ENCODE measurements at places on chromosomes 2 and 18. TPM values are rescaled to one million over a fixed set of nuclear protein-coding genes. Genes with fewer than 3 reads are reported as not detected.

- no peaks in the 10 kb centered on the region for H3K4me1 ChIP-seq
- DNase-seq = no peak
- H3K27ac ChIP-seq = no peak overlapping the region
- H3K27me3 ChIP-seq = no peaks in the 10 kb centered on the region
- H3K36me3 ChIP-seq = no peaks in the 10 kb centered on the region
Measured at GRCh38 chr18:26421503-26421902, 126.8 kb downstream of the KCTD1 start.

DNA sequence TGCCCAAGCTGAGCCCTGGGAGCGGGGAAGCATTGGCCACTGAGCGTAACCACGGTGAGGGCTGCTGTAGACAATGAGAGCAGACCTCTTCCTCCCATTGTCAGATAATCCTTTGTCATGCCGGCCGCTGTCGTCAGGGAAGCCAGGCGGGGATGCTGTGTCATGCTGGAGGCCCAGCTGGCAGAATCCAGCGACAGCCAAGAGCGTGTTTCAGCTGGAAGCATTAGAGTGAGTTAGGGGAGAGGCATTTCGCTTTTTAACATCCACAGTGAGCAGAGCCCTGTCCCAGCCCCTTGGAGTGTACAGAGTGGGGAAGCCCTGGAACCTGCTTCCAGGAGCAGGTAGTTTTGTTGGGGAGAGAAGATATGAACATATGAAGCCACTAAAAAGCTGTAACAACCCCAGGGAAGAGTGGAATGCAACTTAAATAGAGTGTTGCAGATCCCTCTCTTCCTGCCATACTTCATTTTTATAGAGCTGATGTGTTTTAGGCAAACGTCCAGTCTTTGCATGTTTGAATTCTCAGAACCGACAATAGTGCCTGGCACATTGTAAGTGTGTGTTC, 7.0 kb downstream of the CTIF start:
- H3K36me3 ChIP-seq = no peaks in the 10 kb centered on the region
- H3K4me3 ChIP-seq = no peak overlapping the region
- H3K4me1 ChIP-seq = peaks cover 16% of the 10 kb centered on the region

- peaks cover 6% of the 10 kb centered on the region for H3K4me1 ChIP-seq
- DNase-seq = no peak
- peaks cover 5% of the 10 kb centered on the region for H3K27me3 ChIP-seq
- no peaks in the 10 kb centered on the region for H3K36me3 ChIP-seq
- H3K4me3 ChIP-seq = no peak overlapping the region
- no peak overlapping the region for H3K27ac ChIP-seq
Measured at GRCh38 chr18:55506074-55506473, 81.9 kb downstream of the TCF4 start.

The L3MBTL4 gene
- 0.26 TPM for total RNA-seq

- DNase-seq = no peak
- no peak overlapping the region for H3K4me3 ChIP-seq
- no peaks in the 10 kb centered on the region for H3K36me3 ChIP-seq
- peaks cover 16% of the 10 kb centered on the region for H3K27me3 ChIP-seq
- no peak overlapping the region for H3K27ac ChIP-seq
Measured at GRCh38 chr2:64404743-64405142, 49.2 kb upstream of the LGALSL start.

The POTEI gene
- not detected for total RNA-seq

The BOK gene
- total RNA-seq = 0.17 TPM

GRCh38 chr2:20236496-20236895, 11.6 kb upstream of the SDC1 start:
- DNase-seq = no peak
- no peaks in the 10 kb centered on the region for H3K36me3 ChIP-seq
- no peaks in the 10 kb centered on the region for H3K4me1 ChIP-seq

DNA sequence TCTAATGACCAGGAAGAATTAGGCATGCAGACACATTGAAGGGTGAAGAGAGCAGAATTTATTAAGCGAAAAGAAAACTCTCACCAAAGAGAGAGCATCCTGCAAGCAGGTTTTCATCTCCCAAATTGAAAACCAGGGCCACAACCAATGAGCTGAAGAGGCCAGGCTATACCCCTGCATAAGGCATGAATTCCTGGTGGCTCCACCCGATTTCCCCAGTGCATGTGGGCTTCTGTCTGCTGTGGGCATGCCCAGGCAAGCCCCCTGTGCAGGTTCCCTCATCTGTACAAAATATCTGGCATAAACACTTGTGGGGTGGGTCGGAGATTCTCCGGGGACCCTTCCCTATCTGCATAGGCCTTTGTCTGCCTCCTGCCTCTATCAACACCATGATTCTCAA, 621.6 kb upstream of the LRRTM1 start:
- H3K4me1 ChIP-seq = no peaks in the 10 kb centered on the region
- no peak for DNase-seq

DNA sequence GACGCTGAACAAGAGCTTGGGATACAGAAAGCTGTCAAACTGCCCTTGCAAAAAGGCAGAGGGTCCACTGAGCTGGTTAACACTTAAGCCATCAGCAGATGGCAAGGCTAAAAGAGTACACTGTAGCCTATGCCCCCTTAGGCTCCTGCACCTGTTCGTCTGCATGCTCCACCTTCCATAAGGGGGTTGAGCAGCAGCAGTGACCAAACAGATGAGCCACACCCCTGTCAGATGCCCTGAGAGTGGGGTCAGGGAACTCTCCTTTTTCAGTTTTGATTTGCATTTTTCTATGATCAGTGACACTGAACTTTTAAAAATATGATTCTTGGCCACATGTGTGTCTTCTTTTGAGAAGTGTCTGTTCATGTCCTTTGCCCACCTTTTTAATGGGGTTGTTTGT, 402.5 kb upstream of the FAM98A start:
- DNase-seq = no peak
- no peak overlapping the region for H3K4me3 ChIP-seq
- no peaks in the 10 kb centered on the region for H3K4me1 ChIP-seq
- no peaks in the 10 kb centered on the region for H3K27me3 ChIP-seq

- no peak for DNase-seq
- H3K36me3 ChIP-seq = no peaks in the 10 kb centered on the region
- no peak overlapping the region for H3K27ac ChIP-seq
- H3K27me3 ChIP-seq = no peaks in the 10 kb centered on the region
- no peaks in the 10 kb centered on the region for H3K4me1 ChIP-seq
- H3K4me3 ChIP-seq = no peak overlapping the region
Measured at GRCh38 chr2:19176172-19176852, 182.1 kb downstream of the OSR1 start.

The ZNF407 gene
- total RNA-seq = 17.8 TPM

The TLX2 gene
- total RNA-seq = 0.54 TPM

- no peaks in the 10 kb centered on the region for H3K4me1 ChIP-seq
- H3K27me3 ChIP-seq = no peaks in the 10 kb centered on the region
- no peak overlapping the region for H3K4me3 ChIP-seq
- no peaks in the 10 kb centered on the region for H3K36me3 ChIP-seq
- no peak for DNase-seq
- H3K27ac ChIP-seq = no peak overlapping the region
Measured at GRCh38 chr2:58794103-58794502, 553.0 kb upstream of the FANCL start.

DNA sequence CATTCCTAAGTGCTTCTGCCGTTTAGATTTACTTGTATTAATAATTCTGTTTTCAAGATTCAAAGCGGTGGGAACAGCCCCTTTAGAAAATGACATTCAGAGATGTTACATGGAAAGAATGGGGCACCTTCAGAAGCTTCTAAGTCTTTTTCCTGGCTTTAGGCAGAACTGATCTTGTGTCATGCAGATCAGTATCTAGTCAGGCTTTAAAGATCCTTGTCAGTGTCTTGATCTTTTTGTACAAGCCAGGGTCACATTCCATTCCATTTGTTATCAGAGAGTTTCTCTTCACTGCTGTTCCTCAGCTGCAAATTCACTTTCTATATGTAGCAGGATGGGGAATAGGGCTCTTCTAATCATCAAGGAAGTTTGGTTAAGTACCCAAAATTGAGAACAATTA, 275.3 kb downstream of the DCC start:
- no peak for DNase-seq
- no peak overlapping the region for H3K4me3 ChIP-seq
- no peaks in the 10 kb centered on the region for H3K4me1 ChIP-seq
- no peak overlapping the region for H3K27ac ChIP-seq

DNA sequence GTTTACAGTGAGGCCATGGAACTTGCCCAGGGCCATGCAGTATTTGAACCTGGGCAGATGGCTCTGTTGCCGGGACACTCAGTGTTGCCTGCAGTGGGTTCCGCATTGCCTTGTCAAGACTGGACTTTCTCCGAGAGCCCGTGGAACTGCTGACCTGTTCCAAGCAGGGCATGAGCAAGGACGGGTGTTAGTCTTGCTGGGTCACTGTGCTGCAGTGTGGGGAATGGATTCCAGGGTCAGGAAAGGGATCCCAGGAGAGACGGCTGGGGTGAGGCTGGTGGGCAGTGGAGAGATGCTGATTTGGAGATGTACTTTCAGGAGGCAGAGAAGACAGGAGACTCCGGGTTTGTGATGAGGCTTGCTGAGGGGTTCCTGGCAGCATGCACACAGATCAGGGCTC, 348.7 kb upstream of the HS6ST1 start:
- DNase-seq = peak; percentile 24
- no peak overlapping the region for H3K4me3 ChIP-seq
- no peaks in the 10 kb centered on the region for H3K36me3 ChIP-seq
- peaks cover 5% of the 10 kb centered on the region for H3K27me3 ChIP-seq
- H3K4me1 ChIP-seq = peaks cover 2% of the 10 kb centered on the region
- H3K27ac ChIP-seq = no peak overlapping the region

The OSGEPL1 gene
- 12.2 TPM for total RNA-seq

- peaks cover 14% of the 10 kb centered on the region for H3K36me3 ChIP-seq
- no peaks in the 10 kb centered on the region for H3K27me3 ChIP-seq
- H3K27ac ChIP-seq = no peak overlapping the region
- peaks cover 14% of the 10 kb centered on the region for H3K4me1 ChIP-seq
Measured at GRCh38 chr2:231966886-231967285, 5.4 kb downstream of the DIS3L2 start.

DNA sequence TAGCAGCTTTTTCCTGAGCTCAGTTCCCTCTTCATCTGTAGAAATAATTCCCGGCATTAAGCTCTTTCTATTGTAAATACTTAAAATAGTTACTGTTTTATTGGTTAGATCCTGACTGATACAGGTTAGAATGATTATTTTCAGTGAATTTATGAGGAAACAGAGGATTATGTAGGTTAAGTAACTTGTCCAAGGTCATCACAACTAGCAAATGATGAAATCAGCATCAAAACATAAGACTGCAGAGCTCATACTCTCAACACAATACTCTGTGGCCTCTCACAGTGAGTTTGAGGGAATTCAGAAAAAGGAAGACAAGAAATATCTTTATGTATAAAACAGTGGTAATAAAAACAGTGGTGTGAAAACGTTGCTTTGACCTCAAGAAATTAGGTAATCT, 113.2 kb upstream of the DLX2 start:
- H3K27ac ChIP-seq = no peak overlapping the region
- DNase-seq = no peak
- no peaks in the 10 kb centered on the region for H3K36me3 ChIP-seq
- H3K4me3 ChIP-seq = no peak overlapping the region

The UGT1A10 gene
- not detected for total RNA-seq

- DNase-seq = no peak
- no peaks in the 10 kb centered on the region for H3K4me1 ChIP-seq
- no peak overlapping the region for H3K4me3 ChIP-seq
- H3K27me3 ChIP-seq = no peaks in the 10 kb centered on the region
Measured at GRCh38 chr2:204585930-204586329, 40.7 kb downstream of the PARD3B start.

The SELENOI gene
- 68.8 TPM for total RNA-seq

GRCh38 chr2:42663106-42663780, 94.8 kb downstream of the MTA3 start:
- peaks cover 7% of the 10 kb centered on the region for H3K4me1 ChIP-seq
- DNase-seq = peak; percentile 89
- no peak overlapping the region for H3K4me3 ChIP-seq
- no peaks in the 10 kb centered on the region for H3K27me3 ChIP-seq
- no peak overlapping the region for H3K27ac ChIP-seq

DNA sequence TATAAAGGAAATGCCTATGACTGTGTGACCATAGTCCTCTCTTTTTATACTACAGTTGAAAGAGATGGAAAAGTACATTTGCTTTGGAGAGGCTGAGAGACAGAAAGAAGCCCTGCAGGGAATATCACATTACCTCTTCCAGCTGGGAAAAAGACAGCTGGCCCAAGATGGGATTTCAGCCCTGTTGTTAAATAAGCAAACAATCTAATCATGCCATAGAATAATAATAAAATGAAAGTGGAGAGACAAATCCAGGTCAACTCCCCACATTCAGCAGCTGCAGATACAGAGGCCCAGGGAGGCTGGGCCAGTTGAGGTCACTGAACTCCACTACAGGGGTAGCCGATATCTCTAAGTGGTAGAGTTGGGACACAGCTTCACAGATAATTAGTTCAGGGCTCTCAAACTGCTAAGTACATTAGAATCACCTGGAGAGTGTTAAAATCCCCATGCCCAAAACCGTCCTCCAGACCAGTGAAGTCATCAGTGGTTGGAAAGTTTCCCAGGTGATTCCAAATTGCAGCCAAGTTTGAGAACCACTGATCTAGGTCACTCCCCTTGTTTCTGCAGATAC, 81.9 kb downstream of the MOGAT1 start:
- H3K4me1 ChIP-seq = peaks cover 16% of the 10 kb centered on the region
- H3K27me3 ChIP-seq = no peaks in the 10 kb centered on the region
- H3K36me3 ChIP-seq = no peaks in the 10 kb centered on the region
- DNase-seq = no peak

The IL18R1 gene
- 50.2 TPM for total RNA-seq

DNA sequence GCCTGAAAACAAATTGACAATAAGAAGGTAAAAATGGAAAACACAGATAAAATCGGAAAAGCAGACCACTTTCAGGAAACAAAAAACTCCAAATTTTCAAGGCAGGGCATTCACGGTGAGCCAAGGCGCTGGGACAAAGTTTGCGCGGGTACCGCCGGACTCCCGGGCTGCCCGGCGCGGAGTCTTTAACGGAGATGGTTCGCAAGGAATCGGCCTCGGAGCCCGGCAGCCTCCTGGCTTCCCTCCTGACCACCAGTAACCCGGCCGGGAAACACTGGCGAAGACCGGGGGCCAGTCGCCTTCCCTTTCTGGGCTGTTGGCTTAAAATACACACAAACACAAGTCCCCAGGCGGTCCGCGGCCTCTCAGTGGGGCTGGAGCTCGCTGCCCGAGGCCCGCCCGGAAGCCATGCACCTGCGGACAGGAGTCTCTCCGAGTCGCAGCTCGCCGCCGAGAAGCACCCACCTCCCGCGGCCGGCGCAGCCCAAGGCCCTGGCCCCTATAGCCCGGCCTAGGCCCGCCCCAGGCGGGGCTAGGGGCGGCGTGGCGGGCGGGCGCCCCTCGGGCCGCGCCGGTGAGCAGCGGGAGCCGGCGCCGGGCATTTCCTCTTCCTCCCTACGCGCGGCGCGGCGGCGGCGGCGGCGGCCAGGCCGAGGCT, 622 bp upstream of the KCMF1 start:
- peaks cover 31% of the 10 kb centered on the region for H3K4me1 ChIP-seq
- H3K27me3 ChIP-seq = no peaks in the 10 kb centered on the region
- H3K36me3 ChIP-seq = peaks cover 39% of the 10 kb centered on the region
- DNase-seq = peak; percentile 90

The SLC23A3 gene
- total RNA-seq = 1.8 TPM

- no peak overlapping the region for H3K4me3 ChIP-seq
- no peaks in the 10 kb centered on the region for H3K27me3 ChIP-seq
- H3K27ac ChIP-seq = no peak overlapping the region
- no peak for DNase-seq
- H3K36me3 ChIP-seq = no peaks in the 10 kb centered on the region
- no peaks in the 10 kb centered on the region for H3K4me1 ChIP-seq
Measured at GRCh38 chr2:18156002-18156401, 277.5 kb downstream of the KCNS3 start.

- no peak overlapping the region for H3K4me3 ChIP-seq
- no peak for DNase-seq
- no peaks in the 10 kb centered on the region for H3K27me3 ChIP-seq
- H3K4me1 ChIP-seq = no peaks in the 10 kb centered on the region
- no peak overlapping the region for H3K27ac ChIP-seq
Measured at GRCh38 chr2:203279288-203279687, 40.5 kb downstream of the CYP20A1 start.

The GMPPA gene
- total RNA-seq = 45.5 TPM
